ENCODE measurements at places on chromosomes 12 and 14.

DNA sequence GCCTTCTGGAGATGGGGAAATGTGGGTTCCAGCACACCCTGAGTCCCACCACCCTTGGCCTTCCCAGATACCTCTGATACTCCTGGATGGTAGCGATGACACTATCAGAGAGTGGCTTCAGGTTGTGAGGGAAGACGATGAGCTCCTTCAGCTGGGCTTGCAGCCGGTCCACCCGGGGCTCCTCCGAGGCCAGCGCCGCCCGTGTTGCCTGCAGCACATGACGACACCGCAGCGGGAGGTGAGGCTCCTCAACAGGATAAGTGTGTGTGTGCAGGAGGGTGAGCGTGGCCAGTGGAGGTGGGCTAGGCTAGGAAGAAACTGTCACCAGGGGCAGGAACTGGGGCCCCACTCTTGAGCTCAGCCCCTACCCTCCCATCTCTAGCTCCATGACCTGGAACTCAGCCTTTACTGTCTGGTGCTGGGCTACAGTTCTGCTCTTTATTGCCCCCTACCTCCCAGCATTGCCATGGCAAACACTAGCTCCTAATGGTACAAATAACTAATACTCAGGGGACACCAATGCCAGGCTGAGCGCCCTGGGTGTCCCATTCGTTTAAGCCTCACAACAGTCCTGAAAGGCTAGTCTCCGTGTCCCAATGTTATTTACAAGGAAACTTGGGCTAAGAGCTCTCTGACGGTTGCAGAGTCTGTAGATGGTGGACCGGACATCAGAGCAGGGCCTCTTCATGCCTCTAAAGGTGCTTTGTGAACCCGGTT is 64.1 kb downstream of the SYNE3 start:
- no peak for DNase-seq

DNA sequence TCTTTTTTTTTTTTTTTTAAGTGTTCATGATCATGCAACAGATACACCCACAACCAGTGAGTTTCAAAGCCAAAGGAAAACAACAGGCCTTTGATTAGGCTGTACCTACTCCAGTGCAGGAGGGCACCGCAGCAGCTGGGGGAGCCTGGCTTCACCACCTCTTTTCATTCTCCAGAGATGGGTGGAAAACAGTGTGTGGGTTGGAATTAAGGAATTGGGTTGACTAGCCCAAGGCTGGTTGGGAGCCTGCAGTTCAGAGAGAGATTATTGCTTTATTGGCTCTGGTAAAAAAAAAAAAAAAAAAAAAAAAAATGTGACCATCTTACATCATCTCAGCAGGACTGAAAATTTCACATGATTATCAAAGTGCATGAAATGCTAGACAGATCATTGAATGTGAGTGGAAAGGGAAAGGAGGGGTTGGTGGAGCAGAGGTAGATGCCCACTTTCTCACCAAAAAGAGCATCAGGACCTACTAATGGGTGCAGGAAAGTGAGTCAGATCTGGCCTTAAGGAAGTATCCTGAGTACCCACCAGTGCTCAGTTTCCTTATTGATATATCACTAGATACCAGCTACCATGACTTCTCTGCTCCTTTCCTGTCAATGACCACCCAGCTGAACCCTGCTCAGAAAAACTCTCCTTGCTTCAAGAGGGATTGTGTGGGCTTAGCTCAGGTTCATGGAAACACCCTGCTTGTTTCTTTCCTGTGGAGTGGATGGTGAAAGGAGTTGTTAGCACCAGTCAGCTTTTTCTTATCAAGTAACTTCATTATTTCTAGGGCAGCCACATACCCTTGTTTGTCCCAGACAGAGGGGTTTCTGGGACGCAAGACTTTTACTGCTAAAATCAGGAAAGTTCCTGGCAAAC is 54.8 kb upstream of the DYRK2 start:
- no peak for DNase-seq

GRCh38 chr12:46282829-46283228 is 14.0 kb upstream of the SLC38A1 start:
- DNase-seq = no peak

- DNase-seq = no peak
These were observed 100.3 kb downstream of the SLCO1A2 start for GRCh38 chr12:21234395-21234794.

GRCh38 chr14:88682495-88683114 is 110.1 kb downstream of the EML5 start:
- DNase-seq = no peak

DNA sequence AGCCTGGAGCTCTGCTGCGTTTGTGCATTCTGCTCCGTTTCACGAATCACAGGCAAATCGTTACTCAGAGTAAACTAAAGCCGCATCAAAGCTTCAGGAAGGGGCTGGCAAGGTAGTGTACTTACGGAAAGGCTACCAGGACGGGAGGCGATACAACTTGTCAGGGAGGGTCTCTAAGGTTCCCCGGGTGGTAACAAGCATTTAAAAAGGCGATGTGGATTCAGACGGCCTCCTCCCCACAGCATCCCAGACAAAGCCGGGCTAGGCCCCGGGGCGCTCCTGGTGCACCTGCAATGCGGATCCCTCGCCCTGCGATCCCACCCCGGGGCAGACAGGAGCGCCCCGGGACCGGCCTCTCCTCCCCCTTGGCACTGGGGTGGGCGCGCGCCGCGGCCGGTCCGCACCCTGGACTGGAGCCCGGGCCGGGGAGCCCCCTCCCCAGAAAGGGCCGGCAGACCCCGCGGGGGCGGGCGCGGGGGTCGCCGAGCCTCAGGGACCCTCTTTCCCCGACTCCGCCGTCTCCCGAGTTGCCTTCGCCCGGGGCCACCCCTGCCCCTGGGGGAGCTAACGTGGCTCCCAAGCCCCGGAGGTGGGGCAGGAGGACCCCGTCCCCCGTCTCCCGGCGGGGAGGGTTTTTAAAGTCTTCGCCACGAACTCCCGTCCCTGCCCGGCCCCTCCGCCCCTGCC is 718 bp downstream of the CCDC92 start:
- DNase-seq = no peak

- peak; percentile 11 for DNase-seq
These were observed 754.5 kb downstream of the C12orf50 start for GRCh38 chr12:87274594-87275245.

- no peak for DNase-seq
These were observed 52.6 kb downstream of the RIMBP2 start for GRCh38 chr12:130663514-130663913.

- DNase-seq = peak; percentile 26
These were observed 2.2 kb downstream of the PRMT8 start for GRCh38 chr12:3493043-3493858.

GRCh38 chr14:76201162-76201561 is 49.4 kb downstream of the GPATCH2L start:
- no peak for DNase-seq

DNA sequence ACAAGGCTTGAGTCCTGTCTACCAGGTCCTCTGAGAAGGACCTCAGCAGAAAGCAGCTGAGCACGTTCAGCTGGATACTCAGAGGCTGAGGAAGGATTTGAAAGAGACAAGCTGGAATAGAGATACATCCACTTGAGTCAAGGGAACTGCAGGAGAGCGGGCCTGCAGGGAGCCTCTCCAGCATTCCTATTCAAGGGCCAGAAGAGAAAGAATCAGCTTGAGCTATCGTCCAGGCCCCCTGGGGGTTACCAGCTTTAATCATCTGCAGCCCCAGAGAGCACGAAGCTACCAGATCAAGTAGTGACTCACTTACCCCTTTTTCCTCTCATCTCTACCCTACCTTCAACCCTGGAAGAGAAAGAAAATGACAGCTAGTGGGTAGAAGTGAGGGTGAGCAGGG is 80.9 kb downstream of the NDUFA12 start:
- DNase-seq = no peak

DNA sequence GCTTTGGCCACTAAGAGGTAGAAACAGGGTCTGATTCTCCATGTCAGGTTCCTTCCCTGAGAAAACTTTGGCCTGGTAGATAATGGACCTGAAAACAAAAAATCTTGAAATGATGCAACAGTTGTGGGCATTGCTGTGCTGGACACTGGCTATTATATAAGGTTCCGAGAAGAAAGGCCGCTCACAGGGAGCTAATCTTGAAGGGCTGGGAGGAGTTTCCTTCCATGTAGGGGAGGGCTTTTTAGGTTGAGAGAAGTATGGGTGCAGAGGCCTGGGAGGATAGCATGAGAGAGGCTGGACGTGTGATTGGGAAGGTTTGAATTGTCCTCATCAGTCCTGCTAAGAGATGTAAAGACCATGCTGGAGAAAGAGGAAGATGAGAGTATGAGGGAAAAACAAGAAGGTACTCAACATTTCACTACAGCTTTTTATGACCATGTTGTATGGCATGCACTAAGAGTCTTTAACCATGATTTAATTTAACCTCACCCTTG is 11.6 kb downstream of the LRRK2 start:
- DNase-seq = no peak

- DNase-seq = no peak
These were observed 10.3 kb downstream of the ZNF605 start for GRCh38 chr12:132945806-132946205.

DNA sequence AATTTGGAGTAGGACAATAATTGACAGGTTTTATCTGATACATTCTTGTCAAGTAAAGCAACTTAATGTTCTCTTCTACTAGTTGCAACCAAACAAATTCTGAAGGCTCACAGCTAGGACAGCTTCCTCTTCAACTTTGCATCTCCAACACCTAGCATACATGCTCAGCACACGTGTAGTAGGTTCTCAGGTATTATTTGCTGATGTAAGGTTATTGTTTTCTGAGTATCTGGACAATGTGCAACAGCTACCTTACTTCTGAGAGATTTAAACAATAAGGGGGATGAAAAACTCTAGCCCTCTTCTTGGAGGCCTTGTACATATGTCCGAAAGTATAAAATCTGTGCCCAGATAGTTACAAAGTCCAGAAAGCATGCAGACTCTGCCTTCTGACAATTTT is 15.5 kb upstream of the FLRT2 start:
- no peak for DNase-seq

- no peak for DNase-seq
These were observed 49.2 kb downstream of the FUT8 start for GRCh38 chr14:65461730-65462129.

GRCh38 chr14:105257464-105257863 is 9.1 kb downstream of the BTBD6 start:
- DNase-seq = no peak

- no peak for DNase-seq
These were observed 121.9 kb downstream of the ESRRB start for GRCh38 chr14:76497550-76498462.

DNA sequence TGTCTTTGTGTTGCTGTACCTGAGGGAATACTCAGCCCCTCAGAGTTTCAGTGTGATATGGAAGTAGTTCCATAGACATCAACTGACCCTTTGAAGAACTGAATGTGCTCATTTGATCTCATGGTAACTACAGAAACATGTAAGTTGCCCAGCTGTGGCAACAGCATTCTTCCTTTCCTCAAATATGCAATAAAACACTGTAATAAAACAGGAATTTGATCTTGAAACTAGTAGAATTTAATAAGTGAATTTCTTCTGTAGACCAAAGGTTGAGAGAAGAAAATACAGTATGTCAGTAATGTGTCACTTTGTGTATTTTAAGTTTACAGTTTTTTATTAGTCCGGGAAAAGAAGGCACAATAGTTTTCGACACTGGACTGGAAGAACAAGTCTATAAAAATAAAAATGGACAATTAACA is 31.9 kb downstream of the KCTD10 start:
- no peak for DNase-seq

DNA sequence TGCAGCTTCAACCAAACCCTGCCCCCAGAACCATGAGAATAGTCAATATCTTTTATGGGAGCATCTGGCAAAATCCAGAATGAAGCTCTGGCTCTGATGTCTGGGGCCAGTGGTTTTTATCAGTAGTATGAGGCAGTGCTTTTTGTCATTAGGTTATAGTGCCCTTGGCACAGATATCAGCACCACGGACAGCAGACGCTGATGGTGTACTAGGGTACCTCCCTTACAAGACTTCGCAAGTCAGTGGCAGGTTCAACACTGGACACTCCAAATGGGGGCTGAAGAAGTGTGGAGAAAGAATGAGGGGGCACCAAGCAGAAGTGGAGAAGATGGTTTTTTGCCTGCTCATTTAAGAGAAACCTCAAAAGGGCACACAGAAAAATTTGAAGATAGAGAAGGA is 68.2 kb upstream of the E2F7 start:
- no peak for DNase-seq

GRCh38 chr12:127785986-127786590 is 480.9 kb upstream of the TMEM132C start:
- DNase-seq = no peak

DNA sequence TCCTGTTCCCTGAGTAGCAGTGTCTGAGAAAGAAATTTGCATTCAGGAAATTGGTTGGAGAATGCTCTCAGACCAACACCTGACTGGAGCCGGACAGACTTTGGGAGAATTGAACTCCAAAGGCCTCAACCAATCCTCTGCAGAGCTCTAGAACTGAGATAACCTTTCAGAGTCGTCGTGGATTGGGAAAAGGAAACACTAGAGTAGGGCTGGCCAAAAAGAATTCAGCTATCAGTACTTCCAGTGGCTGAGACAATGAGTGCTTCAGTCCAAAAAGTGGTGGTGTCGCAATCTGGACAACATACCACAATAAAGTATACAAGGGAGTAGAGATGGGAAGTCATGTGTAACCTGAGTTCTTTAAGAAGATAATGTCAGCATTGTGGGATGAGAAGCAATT is 377.1 kb downstream of the SLC16A7 start:
- no peak for DNase-seq

- DNase-seq = no peak
These were observed 15.6 kb upstream of the DYNC1H1 start for GRCh38 chr14:101948666-101949216.

GRCh38 chr12:102948941-102949352 is 8.5 kb upstream of the ASCL1 start:
- DNase-seq = peak; percentile 85

DNA sequence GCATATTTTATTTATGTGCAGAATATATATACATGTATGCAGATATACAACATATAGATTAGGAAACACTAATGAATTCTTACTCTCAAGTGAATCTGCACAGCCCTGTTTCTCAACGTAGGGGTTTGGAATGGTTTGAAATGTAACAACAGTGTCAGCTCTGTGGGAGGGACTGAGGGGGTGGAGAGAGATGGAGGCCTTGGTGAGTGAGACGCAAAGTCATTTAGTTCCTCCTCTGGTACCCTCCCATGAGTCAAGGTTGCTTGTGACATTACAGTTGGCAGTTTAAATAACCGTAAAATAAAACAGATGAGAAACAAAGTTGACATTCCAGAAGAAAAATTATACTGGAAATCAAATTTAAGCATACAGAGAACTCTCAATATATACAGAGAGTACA is 313.0 kb upstream of the PRKD1 start:
- no peak for DNase-seq

DNA sequence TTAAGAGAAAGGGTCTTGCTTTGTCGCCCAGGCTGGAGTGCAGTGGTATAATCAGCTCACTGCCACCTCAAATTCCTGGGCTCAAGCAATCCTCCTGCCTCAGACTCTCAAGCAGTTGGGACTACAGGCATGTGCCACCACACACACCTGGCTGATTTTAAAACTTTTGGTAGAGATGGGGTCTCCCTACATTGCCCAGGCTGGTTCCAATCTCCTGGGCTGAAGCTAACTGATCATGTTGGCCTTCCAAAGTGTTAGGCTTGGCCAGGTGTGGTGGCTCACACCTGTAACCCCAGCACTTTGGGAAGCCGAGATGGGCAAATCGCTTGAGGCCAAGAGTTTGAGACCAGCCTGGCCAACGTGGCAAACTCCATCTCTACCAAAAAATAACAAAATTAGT is 43.9 kb upstream of the GCH1 start:
- no peak for DNase-seq

- DNase-seq = no peak
These were observed 6.7 kb upstream of the LMO3 start for GRCh38 chr12:16612647-16613046.

- no peak for DNase-seq
These were observed 42.3 kb upstream of the MDM1 start for GRCh38 chr12:68374307-68374982.
